ENCODE measurements at places on chromosomes 1 and 21. TPM values are rescaled to one million over a fixed set of nuclear protein-coding genes. Genes with fewer than 3 reads are reported as not detected.

Gene FYB2
- polyA plus RNA-seq: 2.0 TPM

Gene PTGFRN
- 37.2 TPM for polyA plus RNA-seq

Gene IGSF21
- 0.13 TPM for polyA plus RNA-seq

Gene CBR3
- 55.8 TPM for polyA plus RNA-seq

Gene SYCP1
- not detected for polyA plus RNA-seq

Gene GPR3
- 0.25 TPM for polyA plus RNA-seq

Gene PLPPR5
- polyA plus RNA-seq: not detected

Data from esophagus (tissue), 2 donors.